Activated CD4-positive, alpha-beta T cell treated with anti-CD3 and anti-CD28 coated beads, Interleukin-2, amount 10 ng/mL, durations not matched to agents 7 days and 5 days (primary cell): ENCODE measurements at places on chromosomes 6 and 20.

GRCh38 chr20:51873652-51874051, 71.3 kb upstream of the SALL4 start:
- no peak overlapping the region for H3K4me3 ChIP-seq
- H3K27me3 ChIP-seq = peaks cover 10% of the 10 kb centered on the region
- no peak overlapping the region for H3K27ac ChIP-seq
- H3K4me1 ChIP-seq = no peaks in the 10 kb centered on the region
- DNase-seq = no peak
- H3K36me3 ChIP-seq = no peaks in the 10 kb centered on the region

DNA sequence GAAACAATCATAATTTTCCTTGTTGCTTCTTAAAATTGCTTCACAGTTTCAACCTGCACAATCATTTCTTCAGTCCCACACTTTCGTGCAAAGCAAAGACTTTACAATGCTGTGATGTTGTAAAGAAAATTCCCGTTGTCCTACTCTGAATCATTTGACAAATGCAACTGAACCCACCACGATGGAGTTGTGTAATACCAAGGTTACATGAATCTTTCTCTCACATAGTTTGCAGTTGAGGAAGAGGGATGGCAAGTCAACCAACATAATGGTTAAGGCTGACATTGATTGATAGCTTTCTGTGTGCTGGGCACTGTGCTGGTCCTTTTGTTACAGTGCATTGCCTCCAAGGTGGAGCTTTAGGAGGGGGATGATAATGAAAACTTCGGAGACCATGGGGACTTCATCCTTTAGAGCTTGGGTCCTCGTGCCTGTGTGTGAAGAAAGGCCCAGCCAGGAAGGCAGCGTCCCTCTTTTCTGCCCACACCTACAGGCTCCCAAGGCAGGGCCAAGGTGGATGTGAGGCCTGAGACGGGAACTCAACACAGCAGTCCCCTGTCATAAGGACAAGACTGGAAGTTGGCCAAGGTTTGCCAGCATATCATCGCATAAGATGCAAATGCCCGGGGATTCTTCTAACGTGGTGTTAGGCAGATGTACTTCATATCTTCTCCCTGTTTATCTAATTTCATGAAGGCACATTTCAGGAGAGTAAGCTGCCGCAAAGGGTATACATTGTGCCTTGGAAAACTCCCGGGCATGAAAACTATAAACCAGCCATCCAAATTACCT, 96.9 kb downstream of the LY86 start:
- DNase-seq = no peak
- no peak overlapping the region for H3K27ac ChIP-seq
- peaks cover 8% of the 10 kb centered on the region for H3K36me3 ChIP-seq
- H3K27me3 ChIP-seq = no peaks in the 10 kb centered on the region

DNA sequence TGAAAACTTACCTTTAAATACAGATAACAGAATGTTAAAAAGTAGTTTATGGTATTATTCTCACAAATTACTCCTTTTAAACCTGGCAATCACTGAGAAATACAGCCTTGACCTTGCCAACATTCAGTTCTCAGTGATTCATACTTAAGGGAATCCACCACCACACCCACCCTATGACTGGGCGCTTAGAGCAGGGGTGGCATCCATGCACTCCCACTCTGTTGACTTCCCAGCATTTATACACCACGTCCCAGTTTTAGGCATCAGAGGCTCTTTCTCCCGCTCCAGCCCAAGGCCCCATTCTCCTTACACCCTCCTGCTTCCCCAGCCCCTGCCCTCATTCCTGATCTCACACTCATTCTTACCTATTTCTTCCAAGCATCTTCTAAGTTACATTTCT, 16.3 kb downstream of the TRAF3IP2 start:
- peaks cover 35% of the 10 kb centered on the region for H3K4me1 ChIP-seq
- H3K27me3 ChIP-seq = no peaks in the 10 kb centered on the region
- H3K36me3 ChIP-seq = peaks cover 40% of the 10 kb centered on the region
- no peak overlapping the region for H3K4me3 ChIP-seq
- no peak for DNase-seq
- H3K27ac ChIP-seq = no peak overlapping the region

GRCh38 chr20:20297181-20297580, 70.7 kb upstream of the INSM1 start:
- no peak overlapping the region for H3K4me3 ChIP-seq
- no peaks in the 10 kb centered on the region for H3K36me3 ChIP-seq
- DNase-seq = no peak

GRCh38 chr20:60341062-60341461, 382.8 kb downstream of the CDH26 start:
- no peak overlapping the region for H3K27ac ChIP-seq
- no peaks in the 10 kb centered on the region for H3K27me3 ChIP-seq
- DNase-seq = no peak
- H3K36me3 ChIP-seq = no peaks in the 10 kb centered on the region
- no peak overlapping the region for H3K4me3 ChIP-seq

DNA sequence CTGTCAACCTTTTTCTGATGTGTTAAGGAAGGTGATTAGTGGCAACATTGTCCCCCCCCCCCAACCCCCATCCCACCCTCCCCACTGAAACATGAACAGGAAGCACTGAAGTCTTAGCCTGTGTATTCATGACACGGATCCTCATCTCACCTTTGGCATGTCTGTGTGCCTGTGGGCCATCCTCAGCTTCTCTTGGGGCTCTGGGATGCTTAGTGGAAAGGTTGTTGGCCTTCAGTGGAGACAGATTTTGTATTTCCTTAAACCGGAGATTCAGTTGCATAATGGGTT, 93.6 kb downstream of the RREB1 start:
- H3K36me3 ChIP-seq = peaks cover 25% of the 10 kb centered on the region
- DNase-seq = no peak
- H3K4me1 ChIP-seq = peaks cover 21% of the 10 kb centered on the region
- H3K27me3 ChIP-seq = no peaks in the 10 kb centered on the region
- H3K4me3 ChIP-seq = no peak overlapping the region

DNA sequence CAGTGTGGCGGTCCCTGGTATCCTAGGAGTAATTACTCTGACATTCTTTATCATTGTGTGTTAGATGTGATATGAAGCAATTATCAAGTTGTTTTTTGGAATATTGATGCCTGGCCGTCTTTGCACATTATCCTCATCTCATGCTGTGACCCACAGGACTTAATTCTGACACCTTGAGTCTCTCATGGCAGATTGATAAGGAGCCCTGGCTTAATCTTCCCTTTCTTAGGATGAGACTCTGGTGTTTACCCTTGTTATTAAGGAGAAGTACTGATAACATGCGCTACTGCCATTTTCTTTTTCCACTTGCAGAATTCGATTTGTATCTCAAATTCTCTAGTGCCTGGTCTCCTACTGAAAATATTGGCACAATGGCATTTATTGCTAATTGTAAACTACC, 980.2 kb downstream of the KIF16B start:
- no peaks in the 10 kb centered on the region for H3K27me3 ChIP-seq
- no peaks in the 10 kb centered on the region for H3K36me3 ChIP-seq
- no peak overlapping the region for H3K4me3 ChIP-seq
- no peak overlapping the region for H3K27ac ChIP-seq

DNA sequence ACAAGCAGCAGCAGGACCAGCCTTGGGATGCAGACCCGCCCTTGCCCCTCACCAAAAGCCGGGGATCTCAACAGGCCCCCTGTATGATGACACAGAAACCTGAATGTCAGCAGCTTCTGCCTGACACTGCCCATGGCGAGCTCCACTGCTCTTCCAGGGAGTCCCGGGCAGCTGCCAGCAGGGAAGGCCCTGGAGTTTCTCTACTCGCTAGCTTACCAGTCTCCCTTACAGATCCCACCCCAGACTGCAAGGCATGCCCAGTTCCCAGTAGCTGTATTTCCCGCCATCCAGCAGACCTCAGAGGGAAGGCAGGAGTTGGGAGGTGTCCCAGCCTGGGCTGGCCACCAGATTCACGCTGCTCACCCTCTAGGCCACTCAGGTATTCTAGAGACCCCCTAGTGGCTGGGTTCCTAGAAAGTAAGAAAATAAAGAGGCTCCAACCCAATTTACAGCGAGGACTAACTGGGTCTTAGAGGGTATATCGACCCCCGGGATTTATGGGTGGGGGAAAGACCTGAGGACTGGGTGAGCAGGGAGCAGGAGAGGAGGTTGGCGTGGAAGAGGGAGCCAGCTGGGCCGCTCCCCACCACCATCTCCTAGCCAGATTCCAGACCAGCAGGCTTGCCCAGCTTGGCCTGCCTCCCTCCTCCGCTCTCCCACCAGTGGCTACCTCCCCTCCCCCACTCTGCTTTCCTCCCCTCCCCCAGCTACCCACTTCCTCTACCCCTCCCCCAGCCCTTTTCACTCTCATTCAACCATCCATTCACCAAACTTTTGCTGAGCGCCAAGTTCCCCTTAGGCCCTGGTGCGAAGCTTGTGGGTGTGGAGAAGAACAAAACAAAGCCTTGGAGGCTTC, 9.7 kb upstream of the HMGA1 start:
- H3K4me3 ChIP-seq = no peak overlapping the region
- H3K4me1 ChIP-seq = peaks cover 45% of the 10 kb centered on the region
- no peaks in the 10 kb centered on the region for H3K27me3 ChIP-seq
- peak overlapping the region; percentile 50 for H3K27ac ChIP-seq
- no peaks in the 10 kb centered on the region for H3K36me3 ChIP-seq

GRCh38 chr6:126377594-126378153, 37.8 kb downstream of the CENPW start:
- no peaks in the 10 kb centered on the region for H3K27me3 ChIP-seq
- H3K4me3 ChIP-seq = no peak overlapping the region
- no peak overlapping the region for H3K27ac ChIP-seq
- no peaks in the 10 kb centered on the region for H3K36me3 ChIP-seq
- no peak for DNase-seq

DNA sequence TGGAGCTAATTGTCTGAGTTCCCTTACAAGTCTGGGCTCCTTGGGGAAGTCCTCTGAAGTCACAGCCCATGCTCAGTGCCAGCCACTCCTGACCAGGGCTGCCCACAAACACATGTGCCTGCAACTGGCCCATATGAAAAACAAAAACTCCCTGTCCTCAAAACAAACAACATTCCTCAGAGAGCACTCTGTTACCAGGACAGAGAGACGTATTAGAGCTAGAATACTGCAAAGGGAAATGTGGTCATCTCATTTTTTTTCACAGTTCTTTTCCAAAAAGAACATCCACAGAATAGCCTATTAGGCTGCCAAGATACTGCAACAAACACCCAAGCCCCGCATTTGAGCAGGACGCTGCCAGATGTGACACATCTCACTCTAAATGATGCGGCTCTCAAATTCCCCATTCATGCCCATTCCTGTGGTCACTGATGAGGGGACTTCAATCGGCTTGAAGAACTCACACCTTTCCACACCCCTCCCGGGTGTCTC, 71.1 kb downstream of the SLC22A23 start:
- H3K36me3 ChIP-seq = no peaks in the 10 kb centered on the region
- H3K27ac ChIP-seq = no peak overlapping the region
- no peak overlapping the region for H3K4me3 ChIP-seq
- H3K4me1 ChIP-seq = no peaks in the 10 kb centered on the region
